Stomach (tissue), 19 donors: ENCODE measurements at places on chromosomes 4 and X. TPM values are rescaled to one million over a fixed set of nuclear protein-coding genes. Genes with fewer than 3 reads are reported as not detected.

GRCh38 chr4:190016369-190017289 is 10.4 kb downstream of the FRG2 start:
- peak; percentile 1 for DNase-seq

- no peak for DNase-seq
These were observed 8.8 kb downstream of the ZXDA start for GRCh38 chrX:57901466-57901865.

Gene SLC6A8
- polyA plus RNA-seq: 15.9 TPM

- no peak for DNase-seq
These were observed 67.1 kb downstream of the PRDM5 start for GRCh38 chr4:120855307-120856001.

Gene STARD8
- 1.7 TPM for polyA plus RNA-seq

GRCh38 chrX:23896981-23897380 is 10.8 kb downstream of the APOO start:
- no peak for DNase-seq

DNA sequence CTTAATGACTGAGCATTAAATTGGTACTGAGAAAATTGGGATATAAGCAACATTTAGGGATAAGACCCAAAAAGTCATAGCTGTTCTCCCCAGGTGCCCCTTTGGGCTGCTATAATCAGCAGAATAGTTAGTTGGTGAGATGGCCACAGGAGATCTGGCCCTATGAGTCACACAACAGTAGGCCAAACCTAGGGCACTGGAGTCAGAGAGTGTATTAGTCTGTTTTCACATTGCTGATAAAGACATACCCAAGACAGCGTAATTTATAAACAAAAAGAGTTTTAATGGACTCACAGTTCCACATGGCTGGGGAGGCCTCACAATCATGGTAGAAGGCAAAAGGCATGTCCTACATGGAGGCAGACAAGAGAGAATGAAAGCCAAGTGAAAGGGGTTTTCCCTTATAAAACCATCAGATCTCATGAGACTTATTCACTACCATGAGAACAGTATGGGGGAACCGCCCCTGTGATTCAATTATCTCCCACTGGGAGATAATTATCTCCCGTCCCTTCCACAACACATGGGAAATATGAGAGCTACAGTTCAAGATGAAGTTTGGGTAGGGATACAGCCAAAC is 338.3 kb upstream of the NR3C2 start:
- DNase-seq: no peak

DNA sequence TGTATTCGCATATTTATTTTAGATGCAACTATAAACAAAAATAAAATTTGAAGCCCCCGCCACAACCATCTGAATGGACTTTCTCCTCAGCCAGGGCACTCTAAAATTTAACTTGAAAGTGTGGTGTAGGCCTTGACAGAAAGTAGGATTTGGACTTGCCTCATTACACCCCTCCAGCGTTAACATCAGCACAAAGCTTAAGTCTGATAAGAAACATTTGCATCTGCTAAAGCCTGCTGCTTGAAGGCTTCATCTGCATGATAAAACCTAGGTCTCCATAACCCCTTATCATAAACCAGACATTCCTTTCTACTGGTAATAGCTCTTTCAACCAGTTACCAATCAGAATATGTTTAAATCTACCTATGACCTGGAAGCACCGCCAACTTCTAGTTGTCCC is 1046.5 kb downstream of the FAT4 start:
- DNase-seq: no peak

GRCh38 chrX:131729295-131729694 is 185.4 kb downstream of the OR13H1 start:
- DNase-seq: peak; percentile 84

DNA sequence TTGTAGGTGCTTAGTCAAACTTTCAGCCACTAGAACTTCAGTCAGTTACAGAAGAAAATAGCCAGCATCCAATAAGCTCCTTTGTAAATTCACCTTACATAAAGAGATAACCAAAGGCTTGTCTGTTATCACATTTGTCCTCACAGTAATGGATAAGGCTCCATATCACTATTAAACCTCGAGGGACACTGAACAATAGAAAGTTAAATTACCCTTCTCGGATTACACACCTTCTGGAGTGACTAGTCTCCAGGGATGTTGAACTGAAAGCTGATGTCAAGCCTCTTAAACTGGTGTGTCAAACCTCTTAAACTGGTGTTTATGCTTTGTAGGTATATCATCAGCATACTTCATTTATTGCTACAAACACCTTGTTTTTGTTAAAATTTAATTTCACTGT is 639.0 kb downstream of the CENPC start:
- DNase-seq: no peak
